NB4 (cell line): ENCODE measurements at places on chromosomes 12 and 14.
A peak's percentile ranks its signal among the peaks of the same experiment; 100 is the strongest.

DNA sequence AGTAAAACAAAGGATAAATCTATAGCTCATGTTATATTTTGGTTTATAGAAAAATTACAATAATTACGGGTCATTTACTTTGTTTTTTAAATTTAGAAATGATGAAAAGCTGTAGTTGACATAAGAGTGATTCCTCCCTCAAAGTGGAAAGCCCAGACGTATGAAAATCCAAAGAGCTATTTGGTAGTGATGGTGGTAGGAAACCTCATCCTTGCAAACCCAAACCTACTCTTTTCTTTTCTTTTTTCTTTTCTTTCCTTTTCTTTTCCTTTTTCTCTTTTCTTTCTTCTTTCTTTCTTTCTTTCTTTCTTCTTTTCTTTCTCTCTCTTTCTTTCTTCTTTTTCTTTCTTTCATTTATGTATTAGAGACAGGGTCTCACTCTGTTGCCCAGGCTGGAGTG lies 190.3 kb upstream of the RASSF8 start:
- no peak for DNase-seq

DNA sequence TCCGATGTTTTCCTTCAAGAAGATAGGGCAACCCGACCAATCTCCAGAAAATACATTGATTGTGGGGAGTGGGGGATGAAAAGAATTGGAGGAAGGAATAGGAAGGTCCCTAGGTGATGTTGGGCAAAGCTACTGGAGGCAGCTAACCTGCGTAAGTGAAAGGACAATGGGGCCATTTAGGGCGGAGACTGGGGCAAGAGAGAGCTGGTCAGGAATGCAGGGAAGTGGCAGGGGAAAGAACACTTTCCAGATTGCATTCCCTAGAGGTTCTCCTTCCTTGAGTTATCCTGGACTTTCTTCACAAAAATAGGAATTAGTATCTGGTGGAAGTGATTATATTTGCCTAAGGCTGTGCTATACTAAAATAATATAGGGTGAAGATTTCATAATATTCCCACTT lies 151.8 kb upstream of the HMGA2 start:
- DNase-seq = no peak

GRCh38 chr14:73381380-73382013 lies 76.8 kb downstream of the NUMB start:
- peak; percentile 67 for DNase-seq

GRCh38 chr12:75632442-75632841 lies 121.0 kb upstream of the KRR1 start:
- DNase-seq = no peak

DNA sequence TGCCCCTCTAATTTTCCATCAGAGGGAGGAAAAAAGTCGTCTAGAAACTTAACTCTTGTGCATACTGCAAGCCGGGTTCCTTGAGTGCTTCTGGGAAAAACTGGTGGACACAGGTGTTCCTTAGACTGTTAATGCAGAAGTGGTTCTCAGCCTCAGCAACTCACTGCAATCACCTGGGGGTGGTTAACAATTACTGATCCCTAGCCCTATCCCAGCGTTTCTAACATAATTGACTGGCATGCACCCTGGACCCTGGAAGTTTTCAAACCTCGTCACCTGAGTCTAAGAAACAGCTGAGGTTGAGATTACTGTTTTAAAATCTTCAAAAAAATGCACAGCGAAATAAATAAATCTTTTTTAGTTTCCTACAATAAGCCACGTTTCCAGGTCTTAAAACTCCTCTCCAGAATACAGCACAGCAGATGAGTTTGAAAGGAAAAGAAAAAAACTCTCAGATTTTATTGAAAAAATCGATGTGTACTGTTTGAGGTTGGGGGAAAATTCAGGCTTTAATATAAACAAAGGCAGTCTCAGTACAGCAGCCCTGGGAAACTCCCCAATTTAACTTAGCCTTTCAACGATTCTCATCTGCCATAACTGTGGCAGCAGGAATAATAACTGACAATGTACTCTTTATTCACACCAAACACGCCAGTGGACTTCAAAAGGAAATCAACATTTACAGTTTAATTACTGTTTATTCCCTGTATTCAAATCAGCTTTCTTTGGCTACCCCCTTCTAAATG lies 45.4 kb downstream of the PHLDA1 start:
- no peak for DNase-seq

DNA sequence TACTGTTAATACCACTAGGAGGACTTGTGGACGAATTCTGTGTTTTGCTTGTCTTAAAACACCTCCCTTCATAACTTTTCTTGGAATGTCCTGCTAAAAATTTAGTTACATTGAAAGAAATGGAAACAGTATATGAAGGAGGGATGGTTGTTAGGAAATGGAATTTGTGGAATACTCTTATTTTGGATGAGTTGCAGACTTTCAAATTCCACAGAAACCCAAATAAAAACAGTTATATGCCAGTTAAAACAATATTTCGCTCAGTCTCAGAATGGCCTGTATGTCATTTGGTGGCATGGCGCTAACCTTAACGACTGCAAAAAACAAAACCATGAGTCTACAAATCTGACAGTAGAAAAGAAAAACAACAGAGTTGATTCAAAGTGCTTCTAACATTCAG lies 12.2 kb upstream of the ARHGAP5 start:
- no peak for DNase-seq

GRCh38 chr12:47194501-47194900 lies 114.7 kb upstream of the AMIGO2 start:
- DNase-seq = peak; percentile 73

GRCh38 chr14:99947695-99948094 lies 117.5 kb upstream of the EVL start:
- DNase-seq = peak; percentile 63

DNA sequence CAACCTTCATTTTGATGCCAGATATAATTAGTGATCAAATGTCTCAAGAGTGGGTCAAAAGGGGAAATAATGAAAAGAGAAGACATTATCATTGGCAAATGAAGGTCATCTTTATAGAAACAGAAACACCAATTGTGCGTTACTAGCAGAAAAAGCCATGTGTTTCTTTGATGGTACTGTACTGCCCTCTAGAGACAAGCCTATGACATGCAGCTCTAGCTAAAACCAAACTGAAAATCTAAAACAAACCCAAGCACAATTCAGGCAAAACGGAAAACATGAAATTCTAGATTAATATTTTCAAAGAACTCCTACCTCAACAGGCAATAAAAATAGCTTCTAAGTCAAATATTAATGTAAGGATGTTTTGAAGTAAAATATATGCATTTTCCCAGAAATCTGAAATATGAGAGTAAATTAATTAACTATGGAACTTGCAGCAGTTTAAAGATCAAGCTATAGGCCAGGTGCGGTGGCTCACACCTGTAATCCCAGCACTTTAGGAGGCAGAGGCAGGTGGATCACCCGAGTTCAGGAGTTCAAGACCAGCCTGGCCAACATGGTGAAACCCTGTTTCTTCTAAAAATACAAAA lies 115.4 kb downstream of the KLHL28 start:
- peak; percentile 57 for DNase-seq

GRCh38 chr12:53500142-53500775 lies 824 bp upstream of the TARBP2 start:
- DNase-seq = peak; percentile 86

DNA sequence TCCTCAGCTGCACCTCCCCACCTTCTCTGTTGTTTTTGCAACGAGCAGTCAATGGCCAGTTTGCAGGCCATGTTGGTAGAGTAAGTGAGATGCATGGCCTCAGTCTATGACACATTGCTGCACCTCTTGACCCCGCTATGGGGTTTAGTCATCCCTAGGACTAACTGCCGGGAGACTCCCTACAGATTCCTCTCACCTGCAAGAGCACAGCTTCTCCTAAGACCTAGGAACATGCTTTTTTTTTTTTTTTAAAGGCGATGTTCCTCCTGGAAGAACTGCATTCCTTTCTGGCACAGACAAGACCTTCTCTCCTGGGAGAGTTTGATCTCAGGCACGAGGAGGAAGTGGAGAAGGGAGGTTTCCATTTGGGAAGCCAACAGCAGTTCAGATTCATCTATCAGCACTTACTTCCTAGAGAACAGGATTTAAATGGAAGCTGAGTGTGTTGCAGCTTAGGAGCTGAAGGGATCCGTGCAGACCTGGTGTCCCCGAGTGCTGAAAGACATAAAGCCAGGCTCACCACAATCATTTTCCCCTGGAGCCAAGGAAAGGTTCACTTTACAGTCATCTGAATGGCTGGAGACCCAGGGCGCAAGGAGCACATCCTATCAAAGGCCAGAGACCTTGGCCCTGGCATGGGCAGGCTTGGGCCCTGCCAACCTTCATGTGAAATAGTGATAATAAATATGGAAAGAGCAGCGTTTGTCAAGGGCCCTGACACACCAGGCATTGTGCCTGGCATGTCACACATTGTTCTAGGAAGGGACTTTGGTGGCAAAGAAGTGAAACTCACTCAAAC lies 104.1 kb downstream of the LGMN start:
- peak; percentile 1 for DNase-seq

- DNase-seq = no peak
These were observed 85.7 kb downstream of the SPPL3 start for GRCh38 chr12:120818416-120818815.

DNA sequence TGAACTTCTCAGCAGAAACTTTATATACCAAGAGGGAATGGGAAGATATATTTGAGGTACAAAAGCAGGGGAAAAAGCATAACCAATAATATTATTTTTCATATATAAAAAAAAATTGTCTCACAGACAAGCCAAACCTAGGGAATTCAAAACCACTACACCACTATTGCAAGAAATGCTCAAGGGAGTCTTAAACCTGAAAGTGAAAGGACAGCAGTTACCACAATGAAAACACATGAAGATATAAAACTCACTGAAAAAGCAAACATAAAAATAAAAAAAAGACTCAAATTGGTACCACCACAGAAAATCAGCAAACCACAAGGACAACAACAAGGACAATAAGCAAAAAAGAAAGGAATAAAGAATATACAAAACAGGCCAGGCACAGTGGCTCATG lies 131.9 kb downstream of the CEP128 start:
- peak; percentile 35 for DNase-seq

GRCh38 chr12:104010606-104011169 lies 39.3 kb downstream of the GLT8D2 start:
- DNase-seq = no peak

GRCh38 chr14:34087571-34087970 lies 136.7 kb upstream of the EGLN3 start:
- DNase-seq = no peak

DNA sequence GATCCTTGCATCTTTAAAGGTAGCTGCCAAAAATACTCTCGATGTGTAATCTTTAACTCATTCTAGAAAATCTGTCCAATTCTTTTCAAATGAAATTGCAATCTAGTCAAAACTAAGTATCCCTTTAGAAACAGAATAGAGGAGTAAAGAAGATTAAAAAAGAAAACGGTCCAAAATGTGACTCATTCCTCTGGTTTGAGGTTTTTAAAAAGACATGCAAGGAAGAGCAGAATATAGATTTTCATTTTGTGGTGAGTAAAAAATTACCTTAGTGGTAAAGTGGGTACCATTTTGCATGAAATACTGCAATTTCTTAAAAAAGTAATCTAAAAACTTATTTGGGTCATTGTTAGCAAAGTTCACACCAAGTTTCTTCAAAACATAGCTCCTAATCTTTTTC lies 108.4 kb downstream of the BRMS1L start:
- no peak for DNase-seq

- DNase-seq = no peak
These were observed 1063.9 kb downstream of the SLC6A15 start for GRCh38 chr12:83848702-83849101.

GRCh38 chr14:72630374-72630773 lies 263.5 kb downstream of the DPF3 start:
- no peak for DNase-seq

DNA sequence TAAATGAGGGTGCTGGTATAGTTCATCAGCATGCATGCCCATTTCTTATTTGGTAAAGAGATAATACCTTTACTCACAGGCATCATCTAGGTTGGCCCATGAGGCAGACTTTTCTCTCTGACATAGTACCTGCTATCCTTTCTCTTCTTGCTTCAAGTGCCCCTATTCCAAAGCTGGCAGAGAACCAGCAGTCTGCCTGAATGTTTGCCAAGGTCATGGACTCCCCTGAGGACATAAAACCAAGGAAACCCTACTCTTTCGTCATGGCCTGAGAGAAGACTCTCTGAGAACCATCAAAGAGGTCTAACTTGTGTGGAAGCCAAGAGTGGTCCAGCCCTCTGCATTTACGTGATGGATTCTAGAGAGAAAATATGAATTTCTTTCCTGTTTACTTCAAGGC lies 11.9 kb downstream of the PPP1R36 start:
- DNase-seq = no peak

GRCh38 chr12:116058574-116058973 lies 218.9 kb downstream of the MED13L start:
- no peak for DNase-seq

GRCh38 chr14:31895206-31895605 lies 181.9 kb upstream of the ARHGAP5 start:
- DNase-seq = no peak

- no peak for DNase-seq
These were observed 753.6 kb downstream of the SLC16A7 start for GRCh38 chr12:60349232-60349978.

DNA sequence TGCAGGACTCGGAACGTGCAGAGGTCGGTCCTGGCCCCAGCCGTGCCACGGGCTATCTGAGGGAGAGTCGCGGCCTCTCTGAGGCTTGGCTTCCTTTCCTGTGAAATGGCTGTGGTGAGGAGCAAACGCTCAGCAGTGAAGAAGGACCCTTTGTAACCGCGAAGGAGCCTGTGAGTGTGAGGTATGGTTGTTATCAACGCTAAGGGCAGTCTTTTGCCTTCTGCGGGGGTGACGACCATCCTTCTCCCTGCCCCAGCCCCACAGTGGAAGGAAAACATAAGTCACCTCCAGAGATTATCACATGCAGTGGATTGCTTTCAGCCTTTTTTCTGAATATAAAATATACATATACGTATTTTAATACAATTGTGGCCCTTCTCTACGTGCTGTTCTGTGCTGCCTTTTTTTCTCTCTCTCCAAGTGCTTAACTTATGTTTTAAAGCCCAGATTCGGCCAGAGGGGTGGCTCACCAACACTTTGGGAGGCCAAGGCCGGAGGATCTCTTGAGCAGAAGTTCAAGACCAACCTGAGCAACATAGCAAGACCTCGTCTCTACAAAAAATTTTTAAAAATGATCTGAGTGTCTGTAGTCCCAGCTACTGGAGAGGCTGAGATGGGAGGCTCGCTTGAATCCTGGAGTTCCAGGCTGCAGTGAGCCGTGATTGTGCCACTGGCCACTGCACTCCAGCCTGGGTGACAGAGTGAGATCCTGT lies 17.4 kb downstream of the TAMALIN start:
- DNase-seq = no peak

GRCh38 chr12:16076557-16076956 lies 165.4 kb downstream of the DERA start:
- peak; percentile 64 for DNase-seq

GRCh38 chr12:120980800-120981368 lies 2.5 kb downstream of the HNF1A start:
- no peak for DNase-seq

- DNase-seq = no peak
These were observed 1.1 kb downstream of the FBXO21 start for GRCh38 chr12:117188961-117189724.

DNA sequence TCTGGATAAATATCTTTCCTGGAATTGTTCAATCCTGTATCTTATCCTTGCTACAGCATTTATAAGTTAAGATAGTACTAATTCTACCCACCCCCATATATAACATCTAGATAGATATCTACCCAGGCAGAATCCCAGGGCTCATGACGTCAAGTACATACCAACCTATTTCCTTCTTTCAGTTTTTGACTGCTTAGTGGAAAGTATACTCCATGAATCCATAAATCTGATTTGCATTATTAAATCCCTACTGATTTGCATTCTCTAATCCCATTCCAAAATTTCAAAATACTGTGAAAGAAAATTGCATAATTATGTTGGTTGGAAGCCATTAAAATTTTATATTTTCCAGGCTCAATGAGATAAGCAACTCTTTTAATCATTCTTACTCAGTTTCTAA lies 111.7 kb downstream of the KITLG start:
- no peak for DNase-seq

- no peak for DNase-seq
These were observed 391.8 kb upstream of the PRICKLE1 start for GRCh38 chr12:42981379-42981778.
